Midbrain (tissue), 1 donor: ENCODE measurements at places on chromosomes 7 and 10.
A peak's percentile ranks its signal among the peaks of the same experiment; 100 is the strongest.

- DNase-seq: no peak
These were observed 80.3 kb upstream of the TRIL start for GRCh38 chr7:29038463-29038862.

GRCh38 chr7:36405409-36405803, 15.7 kb downstream of the ANLN start:
- DNase-seq: no peak

DNA sequence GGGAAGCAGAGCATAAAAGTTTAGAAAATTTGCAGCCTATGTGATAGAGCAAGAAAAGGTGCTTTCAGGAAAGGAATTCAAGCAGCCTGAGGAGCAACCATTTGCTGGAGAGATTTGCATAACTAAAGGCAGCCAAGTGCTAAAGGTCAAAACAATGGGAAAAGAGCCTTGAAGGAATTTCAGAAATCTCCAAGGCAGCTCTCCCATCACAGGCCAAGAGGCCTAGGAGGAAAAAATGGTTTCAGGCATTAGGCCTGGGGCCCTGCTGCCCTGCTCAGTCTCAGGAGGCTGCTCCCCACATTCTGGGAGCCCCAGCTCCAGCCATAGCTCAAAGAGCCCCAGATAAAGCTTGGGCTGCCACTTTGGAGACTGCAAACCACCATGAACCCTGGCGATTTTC, 95.9 kb upstream of the UNC5B start:
- no peak for DNase-seq

DNA sequence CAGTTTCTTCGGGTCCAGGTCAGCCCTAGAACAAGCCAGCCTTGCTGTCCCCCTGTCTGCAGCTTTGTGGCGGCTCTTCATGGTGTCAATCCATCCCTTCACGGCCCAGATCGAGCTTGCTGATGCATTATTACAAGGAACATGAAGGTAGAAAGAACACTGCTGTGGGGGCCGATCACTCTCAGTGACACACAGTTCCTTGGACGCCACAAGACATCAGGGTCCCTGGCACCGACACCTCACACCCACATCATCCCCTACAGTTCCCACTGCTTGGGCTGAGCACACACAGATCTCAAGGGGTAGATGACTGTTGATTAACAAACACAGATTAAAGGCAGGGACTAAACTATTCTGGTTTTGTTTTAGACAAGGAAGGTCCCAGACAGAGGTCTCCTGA, 119.4 kb downstream of the KMT2E start:
- no peak for DNase-seq

DNA sequence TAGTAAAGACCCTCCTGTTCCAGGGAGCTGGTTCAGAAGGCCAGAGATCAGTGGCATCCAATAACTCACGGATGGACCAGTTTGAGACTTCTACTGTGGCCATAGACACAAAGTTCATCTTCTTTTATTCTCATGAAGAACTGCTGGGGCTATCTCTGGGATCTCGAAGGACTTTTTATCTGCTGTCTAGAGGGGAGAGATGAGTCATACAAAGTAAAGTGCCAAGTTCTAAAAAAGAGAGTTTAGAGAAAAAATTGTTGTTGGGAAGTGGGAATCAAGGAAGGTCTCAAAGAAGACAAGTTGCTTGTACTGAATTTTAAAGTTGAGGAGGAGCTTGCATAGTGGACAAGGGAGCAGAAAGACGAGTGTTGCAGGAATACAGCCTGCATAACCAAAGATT, 8.0 kb upstream of the FAM221A start:
- DNase-seq: no peak

DNA sequence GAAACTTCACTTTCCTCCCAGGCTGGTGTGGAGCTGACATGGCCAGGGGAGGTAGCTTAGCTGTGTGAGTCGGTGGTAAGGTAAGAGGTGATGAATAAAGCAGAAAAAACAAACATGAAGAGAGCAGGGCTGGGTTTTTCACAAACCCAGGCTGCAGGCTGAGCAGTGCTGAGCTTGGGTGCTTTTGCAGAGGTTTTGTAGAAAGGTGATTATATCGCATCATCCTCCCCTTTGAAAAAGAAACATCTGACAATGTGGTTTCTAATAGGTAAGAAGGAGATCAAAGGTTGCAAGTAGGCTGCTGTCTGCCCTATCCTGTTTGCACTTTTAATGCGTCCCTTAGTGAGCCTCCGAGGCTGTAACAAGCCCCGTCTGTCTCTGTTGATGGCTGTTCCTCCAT, 69.6 kb upstream of the GRM8 start:
- no peak for DNase-seq

- DNase-seq: no peak
These were observed 136.4 kb upstream of the AOAH start for GRCh38 chr7:36860681-36861080.

DNA sequence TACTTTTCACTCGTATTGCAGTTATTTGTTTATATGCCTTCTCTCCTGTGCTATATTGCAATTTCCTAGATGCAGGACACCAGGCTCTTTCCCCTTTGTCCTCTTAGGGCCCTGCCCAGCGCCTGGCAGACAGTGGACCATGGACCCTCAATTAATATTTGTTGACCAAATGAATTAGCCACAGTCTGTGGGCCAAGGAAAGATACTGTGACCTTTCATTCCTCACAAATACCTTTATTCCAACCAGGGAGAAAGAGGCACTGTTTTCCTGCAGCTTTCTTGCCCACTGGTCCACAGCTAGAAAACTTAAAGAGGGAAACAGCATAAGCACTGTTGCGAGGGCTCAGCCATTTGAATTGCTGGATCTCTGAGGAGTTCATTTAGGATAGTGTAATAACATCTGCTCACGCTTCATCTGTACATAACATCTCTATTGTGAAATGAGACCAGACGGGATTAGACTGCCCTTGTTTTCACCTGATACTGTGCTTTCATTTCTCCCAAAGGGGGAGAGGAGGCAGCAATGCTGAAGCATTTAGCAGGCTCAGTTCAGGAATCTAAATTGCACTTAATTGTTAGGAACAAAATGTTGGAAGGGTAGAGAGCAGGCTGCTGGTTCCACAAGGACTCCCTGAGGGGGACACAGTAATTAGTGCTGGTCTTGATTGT, 46.7 kb downstream of the TNS3 start:
- DNase-seq: no peak

DNA sequence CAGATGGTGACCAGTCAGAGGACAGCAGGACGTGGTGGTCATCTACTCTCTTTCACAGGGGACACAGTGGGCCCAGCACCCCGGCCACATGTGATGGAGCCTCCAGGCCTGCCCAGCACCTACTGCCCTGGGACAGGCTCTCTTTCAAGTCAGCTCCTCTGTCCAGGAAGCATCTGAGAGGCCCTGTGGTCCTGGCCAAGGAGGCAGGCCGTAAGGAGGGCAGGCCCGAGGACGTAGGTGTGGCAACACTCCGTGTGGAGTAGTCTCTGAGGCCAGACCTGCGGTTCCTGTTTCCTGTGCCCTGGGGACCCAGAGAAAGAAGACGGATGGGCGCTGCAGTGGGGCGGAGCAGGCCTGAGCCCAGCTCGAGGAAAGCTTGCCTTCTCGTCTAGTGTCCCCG, 179.2 kb downstream of the EBF3 start:
- DNase-seq: no peak

DNA sequence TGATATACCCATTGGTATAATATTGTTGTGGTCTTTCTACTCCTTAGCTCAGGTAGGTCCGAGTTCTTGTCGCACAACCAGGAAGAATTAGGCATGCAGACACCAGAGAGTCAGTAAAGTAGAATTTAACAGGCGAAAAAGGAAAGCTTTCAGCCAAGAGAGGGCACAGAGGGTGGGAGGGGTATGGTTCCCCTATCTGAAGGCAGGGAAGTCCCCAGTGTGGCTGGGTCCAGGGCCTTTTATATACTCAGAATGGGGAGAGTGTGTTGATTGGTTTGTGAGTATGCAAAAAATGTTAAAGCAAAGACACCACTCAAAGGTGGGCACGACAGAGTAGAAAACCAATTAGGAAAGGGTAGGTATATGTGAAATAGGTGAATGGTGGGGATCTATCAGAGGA, 53.9 kb downstream of the IMMP2L start:
- DNase-seq: no peak

- no peak for DNase-seq
These were observed 77.0 kb upstream of the OIT3 start for GRCh38 chr10:72816565-72816964.

DNA sequence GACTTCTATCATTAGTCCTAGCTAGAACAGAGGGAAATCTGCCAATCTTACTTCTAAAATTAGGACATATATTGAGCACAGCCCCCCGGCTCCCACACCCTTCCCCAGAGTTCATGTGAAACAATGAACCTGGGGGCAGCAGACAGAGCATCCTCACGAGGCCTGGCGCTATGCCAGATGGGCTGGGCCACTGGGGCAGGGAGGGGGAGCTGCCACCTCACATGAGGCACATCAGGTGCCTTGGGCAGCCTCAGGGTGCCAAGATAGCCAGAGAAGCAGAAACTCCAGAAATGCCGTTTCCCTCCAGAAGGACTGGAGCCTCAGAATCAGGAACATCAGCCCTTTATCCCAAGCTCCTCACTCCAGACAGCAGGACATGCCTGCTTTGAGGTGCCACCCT, 92.8 kb upstream of the LANCL2 start:
- no peak for DNase-seq

DNA sequence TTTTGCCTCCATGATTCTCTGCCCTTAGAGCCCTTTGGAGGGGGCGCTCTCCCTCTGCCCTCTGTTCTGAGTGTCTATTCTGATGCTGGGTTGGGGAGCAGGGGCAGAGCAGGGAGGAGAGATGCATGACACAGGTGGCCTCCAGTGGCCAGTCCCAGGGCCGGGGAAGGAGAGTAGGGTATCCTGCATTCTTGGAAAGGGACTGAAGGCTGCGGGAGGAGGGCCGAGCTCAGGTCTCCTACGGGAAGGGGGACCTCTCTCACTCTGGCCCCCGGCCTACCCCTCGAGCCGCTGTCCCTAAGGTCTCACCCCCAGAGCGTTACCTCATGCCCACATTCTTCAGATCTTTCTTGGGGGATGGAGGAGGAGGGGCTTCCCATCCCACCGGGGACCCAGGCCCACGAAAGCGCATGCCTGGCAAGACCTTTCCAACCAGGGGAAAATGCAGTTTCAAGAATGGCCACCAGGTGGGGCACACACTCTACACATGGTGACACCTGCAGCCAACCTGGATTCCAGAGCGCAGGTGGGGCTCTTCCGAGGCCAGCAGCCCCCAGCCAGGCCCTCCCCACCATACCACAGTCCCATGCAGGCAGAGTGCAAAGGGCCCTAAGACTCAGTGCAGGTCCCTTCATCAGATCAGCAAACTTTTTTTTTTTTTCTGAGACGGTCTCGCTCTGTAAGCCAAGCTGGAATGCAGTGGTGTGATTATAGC, 86.4 kb downstream of the MYL10 start:
- peak; percentile 29 for DNase-seq
